NCI-H2081 (cell line): ENCODE measurements at places on chromosomes 6 and 20.
A peak's percentile ranks its signal among the peaks of the same experiment; 100 is the strongest.

GRCh38 chr20:41081276-41081814 lies 52.7 kb downstream of the TOP1 start:
- no peak for DNase-seq

GRCh38 chr20:51354769-51355319 lies 187.7 kb downstream of the NFATC2 start:
- DNase-seq: no peak

GRCh38 chr6:149445095-149445466 lies 39.7 kb downstream of the ZC3H12D start:
- DNase-seq: no peak

DNA sequence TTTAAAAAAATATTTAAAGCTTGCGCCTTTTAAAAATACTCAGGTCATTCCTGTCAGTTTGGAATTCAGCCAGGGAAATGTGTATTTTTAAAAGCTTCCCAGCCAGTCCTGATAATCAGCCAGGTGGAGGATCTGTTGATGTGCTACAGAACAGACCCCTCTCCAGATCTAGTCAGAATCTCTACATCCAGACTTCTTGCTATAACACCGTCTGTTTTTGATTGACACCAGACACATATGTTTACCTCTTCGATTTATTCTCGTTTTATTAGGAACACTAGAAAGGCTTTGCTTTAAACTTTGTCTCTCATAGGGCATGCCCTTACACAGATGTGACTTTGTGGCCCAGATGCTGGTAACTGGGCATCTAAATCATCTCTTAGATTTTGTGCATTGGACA lies 11.7 kb downstream of the PARD6B start:
- DNase-seq: no peak

DNA sequence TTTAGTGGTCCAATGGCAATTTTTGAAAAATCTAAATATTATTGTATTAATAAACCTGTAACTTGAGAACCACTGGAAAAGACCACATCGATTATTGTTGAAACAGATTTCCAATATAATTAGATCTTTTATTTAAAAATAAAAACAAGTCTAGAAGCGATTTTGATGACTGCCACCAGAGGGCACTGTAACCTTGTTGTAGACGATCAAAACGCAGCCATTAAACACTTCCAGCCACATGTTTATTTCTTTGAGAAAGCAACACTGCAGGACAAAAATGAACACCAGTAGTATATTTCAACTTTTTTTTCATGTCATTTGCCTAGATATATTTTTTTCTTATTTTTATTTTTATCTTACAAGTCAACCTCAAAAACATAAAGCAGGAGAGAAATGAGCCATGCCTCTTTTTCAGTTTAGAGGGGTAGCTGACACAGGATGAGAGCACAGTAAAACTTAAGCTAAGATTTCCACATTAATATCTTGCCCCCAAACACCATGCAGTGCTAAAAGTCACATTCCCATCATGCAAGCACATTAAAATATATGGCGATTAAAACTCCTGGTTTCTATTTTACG lies 115.4 kb downstream of the OPRM1 start:
- peak; percentile 56 for DNase-seq

GRCh38 chr20:48159145-48160008 lies 374.1 kb upstream of the SULF2 start:
- no peak for DNase-seq

DNA sequence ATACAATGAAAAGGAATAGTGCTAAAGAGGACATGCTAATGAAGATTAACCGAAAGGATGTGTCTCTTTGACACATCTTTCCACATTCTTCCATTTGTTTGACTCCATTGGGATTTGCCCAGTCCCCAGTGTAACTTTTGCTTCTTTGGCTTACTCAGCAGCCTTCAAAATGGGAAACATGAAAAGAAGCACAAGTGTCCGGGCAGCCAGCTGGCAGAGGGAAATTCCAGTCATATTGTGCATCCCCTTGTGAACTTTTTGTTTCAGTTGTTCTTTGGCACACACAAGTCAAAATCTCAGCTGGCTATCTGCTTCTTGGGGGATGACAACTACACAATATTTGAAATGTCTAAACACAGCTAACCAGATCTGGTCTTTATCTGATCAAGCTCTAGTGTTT lies 157.4 kb downstream of the OGFRL1 start:
- no peak for DNase-seq

GRCh38 chr6:156432543-156432942 lies 344.6 kb upstream of the ARID1B start:
- DNase-seq: no peak

DNA sequence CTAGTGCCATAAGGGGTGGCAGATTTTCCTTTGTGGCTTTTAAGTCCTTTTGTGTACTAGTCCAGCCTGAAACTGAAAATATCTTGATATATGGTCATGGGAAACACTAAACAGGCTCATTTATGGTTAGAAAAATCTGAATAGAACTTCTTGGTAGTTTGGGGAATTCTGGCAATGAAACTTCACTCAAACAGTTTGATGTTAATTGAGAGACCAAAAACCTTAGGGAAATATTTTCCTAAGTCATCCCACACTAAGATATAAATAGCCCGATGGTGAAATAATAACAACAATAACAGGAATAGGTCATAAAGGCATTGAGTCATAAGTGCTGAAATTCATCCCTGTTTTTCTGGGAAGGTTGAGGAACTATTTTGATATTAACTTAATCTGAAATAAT lies 146.2 kb upstream of the SMLR1 start:
- no peak for DNase-seq

- no peak for DNase-seq
These were observed 123.0 kb upstream of the ENPP5 start for GRCh38 chr6:46293641-46294316.
